ENCODE measurements at places on chromosomes 3 and 15.
A peak's percentile ranks its signal among the peaks of the same experiment; 100 is the strongest.

DNA sequence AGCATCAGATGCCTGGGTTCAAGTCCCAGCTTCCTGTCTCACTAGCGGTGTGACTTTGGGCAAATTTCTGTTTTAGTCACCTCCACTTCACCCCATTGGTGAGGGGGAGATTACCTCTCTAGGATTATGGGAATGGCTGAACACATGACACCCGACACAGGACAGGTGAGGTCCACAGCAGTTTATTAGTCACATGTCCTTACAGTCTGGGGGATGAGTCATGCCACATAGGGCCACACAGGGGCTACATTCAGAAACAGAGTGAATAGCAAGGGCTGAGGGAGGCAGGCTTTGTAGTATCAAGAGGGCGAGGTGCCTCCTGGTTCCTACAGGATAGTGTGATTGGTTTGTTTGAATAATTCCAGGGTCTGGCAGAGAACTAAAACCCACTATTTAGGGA is 15.2 kb upstream of the ITGA11 start:
- DNase-seq = no peak

- DNase-seq = no peak
Measured at GRCh38 chr3:113570158-113570557, 37.8 kb downstream of the SIDT1 start.

- DNase-seq = no peak
Measured at GRCh38 chr3:177703788-177704187, 506.5 kb upstream of the TBL1XR1 start.

DNA sequence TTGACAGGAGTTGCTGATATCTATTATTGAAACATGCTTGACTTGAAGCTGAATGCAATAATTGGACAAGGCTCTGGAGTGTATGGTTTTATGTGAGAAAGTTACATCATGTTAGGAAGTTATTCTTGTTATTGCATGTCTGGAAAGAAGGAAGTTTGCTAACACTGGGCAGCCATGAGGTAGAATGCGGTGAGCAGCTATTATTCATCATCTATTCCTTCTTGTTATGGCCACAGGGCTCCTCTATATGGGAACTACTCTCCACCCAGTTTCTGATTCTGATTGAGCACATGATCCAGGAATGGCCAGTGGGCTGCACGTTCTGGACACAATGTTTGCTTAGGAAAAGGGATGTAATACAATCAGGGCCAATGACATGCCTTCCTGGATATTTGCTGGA is 37.8 kb upstream of the SCN5A start:
- no peak for DNase-seq

DNA sequence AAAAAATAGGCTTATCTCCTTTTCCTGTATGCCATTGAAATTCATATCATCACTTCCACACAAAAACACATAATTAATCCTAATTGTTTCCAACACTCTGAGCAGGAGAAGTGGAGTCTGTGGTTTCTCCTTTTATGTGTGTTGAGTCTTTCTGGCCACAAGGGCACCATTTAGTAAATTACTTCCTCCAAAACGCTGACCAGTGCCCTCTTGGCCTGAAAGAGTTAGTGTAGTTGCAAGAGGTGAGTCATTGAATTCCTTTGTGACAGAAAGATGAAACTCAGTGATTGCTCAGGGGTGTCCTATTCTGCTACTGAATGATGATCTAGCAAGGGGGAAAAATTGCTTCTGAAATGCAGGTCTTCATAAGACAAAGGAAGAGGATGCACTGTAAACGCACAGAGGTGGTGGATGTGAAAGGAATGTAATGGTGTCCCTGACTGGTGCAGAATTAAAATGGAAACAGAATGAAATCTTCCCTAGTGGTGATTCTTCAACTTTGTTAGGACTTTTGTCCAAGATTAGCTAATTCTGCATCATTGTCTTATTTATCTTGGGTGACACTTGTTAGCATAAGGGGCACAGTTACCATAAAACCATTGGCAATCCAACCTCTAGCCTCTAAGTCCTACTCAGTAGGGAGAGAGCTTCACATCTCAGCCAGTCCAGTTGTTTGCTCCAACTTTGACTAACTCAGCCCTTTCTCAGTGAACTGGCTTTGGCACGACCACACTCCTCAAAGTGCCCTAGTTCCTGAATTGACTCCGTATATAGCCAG is 208.4 kb upstream of the NANOGP8 start:
- DNase-seq = peak; percentile 40

DNA sequence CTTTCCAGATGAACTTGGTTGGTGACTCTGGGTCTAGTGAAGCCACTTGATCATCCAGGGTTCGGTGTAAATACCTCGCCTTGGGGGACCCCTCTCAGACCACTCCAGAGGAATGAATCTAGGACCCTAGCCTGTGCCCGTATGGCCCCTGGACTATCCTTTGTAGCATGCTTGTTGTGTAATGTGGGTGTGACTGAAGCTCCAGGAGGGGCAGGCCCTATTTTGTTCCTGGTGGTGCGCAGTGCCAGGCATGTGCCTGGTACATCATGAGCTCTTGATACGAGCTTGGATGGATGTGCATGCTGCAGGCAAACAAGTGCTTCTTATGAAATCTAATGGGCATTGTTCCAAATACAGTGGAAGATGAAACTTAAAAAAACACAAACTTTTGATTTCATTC is 82.8 kb downstream of the EBLN2 start:
- DNase-seq = peak; percentile 4

DNA sequence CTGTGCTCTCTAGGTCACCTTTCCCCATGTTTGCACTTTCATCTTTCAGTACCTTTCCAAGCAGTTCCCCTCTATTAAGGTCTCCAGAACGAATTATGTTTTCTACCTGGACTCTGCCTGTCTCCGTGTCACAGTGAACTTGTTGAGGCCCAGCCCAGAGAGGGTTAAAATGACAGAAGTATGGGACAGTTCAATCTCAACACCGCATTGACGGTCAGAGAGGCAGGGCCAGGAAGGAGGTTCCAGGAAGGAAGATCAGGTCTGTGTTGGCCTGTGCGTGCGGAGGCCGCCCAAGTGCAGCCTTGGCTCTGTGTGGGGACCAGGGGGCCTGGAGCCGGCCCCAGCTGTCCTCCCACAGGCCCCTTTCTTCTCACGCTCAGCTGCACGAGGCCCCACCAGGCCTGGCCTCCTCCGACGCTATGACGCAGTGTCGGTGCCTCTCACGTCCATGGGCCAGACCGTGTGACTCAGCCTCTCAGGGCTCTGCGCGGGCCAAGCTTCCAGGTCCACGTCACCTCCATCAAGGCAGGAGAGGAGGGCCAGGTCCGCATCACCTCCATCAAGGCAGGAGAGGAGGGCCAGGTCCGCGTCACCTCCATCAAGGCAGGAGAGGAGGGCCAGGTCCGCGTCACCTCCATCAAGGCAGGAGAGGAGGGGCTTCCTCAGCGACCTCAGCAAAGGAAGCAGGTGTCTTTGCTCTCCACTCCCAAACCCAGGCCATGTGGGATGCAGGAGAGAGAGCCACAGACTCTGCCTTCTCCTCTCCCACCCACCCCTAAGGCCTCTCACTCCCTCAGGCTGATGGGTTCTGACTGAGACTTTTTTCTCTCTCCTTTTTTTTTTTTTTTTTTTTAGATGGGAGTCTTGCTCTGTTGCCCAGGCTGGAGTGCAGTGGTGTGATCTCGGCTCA is 83.1 kb downstream of the CPN2 start:
- no peak for DNase-seq

DNA sequence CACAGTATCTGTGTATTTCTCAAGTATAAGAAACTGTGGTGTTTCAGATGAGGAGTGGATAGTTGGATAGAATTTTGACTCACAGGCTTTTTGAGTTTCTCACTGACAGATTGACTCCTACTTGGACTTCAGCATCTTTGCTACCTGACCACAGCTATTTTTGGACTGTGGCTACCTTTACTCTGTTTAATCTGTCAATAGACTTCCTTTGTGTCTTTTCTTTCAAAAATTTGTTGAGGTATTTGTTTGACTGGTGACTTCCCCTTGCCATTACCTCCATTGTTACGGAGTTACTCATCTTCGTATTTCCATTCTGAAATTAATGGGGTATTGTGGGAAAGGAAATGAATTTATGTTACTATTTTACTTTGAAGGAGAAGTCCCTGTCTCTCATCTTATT is 123.8 kb downstream of the AGBL1 start:
- no peak for DNase-seq

DNA sequence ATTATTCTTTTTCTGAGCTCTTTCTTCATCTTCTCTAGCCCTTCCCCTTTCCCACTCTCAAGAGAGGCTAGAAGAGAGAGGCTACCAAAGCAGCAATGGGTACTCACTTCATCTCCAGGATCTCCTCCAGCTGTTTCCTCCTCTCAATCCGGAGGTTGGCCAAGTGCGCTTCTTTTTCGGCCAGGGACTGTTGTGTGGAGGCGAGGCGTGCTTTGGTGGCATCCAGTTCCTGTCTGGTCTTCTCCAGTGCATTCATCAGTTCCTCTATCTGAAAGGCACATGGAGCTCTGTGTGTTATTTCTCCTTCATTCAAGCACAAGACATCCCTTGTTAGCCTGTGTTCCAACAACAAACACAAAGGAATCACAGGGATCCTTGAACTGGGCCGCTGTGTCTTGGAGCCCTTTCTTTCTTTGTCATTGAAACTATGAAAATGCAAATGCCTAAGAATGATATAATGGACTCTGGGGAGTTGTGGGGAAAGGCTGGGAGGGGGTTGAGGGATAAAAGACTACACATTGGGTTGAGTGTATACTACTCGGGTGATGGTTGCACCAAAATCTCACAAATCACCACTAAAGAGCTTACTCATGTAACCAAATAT is 401.3 kb upstream of the WNT5A start:
- DNase-seq = no peak

DNA sequence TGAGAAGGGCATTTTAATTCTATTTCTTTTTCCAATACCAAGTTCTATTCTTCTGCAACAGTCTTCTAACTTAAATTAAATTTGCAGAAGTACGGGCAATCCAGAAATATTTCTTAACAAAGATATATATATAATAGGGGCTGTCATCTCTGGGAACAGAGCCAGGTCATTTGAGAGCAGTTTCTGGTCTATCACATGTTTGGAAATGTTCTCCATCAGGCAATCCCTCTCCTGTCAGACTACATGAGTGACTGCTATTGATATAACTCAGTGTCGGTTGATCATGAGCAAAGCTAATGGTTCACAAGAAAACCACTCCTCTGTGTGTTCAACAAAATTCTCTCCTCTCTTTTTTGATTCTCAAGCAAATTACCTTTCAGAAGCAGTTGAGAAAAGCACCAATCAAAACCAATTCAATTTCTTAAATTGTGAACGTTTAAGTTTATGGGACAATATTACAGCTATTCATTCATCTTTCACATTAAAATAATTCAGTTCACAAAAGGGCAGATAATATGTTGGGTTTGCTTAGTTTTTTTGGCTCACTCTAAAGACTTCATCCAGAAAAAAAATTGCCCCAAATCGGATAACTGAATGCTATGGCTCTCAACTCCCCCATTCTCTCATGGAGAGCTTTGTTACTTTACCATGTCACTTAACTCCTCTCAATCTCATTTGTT is 152.9 kb upstream of the TGFBR2 start:
- no peak for DNase-seq

DNA sequence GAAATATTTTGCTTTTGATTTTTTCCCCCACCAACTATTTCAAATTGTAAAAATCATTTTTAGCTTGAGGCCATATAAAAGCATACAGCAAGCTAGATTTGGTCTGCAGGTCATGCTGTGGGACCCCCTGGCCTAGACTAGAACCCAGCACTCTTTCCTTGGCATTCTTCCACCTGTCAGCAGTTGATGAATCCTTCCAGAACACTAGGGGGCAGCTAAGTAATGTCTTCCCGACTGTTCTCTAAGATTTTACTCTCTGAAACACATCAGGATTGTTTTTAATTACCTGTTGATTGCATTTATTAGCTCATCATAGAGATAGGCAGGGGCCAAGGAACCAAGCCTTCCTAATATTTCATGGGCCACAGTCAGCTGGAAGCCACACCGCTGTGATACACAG is 174.5 kb downstream of the CACNA1D start:
- no peak for DNase-seq

- no peak for DNase-seq
Measured at GRCh38 chr3:59234884-59235633, 185.2 kb upstream of the CFAP20DC start.

GRCh38 chr3:49098429-49098828 is 4.6 kb upstream of the QRICH1 start:
- no peak for DNase-seq

GRCh38 chr15:45458746-45459403 is 63.7 kb downstream of the SLC30A4 start:
- no peak for DNase-seq

GRCh38 chr3:31676556-31676955 is 143.8 kb downstream of the STT3B start:
- DNase-seq = no peak

DNA sequence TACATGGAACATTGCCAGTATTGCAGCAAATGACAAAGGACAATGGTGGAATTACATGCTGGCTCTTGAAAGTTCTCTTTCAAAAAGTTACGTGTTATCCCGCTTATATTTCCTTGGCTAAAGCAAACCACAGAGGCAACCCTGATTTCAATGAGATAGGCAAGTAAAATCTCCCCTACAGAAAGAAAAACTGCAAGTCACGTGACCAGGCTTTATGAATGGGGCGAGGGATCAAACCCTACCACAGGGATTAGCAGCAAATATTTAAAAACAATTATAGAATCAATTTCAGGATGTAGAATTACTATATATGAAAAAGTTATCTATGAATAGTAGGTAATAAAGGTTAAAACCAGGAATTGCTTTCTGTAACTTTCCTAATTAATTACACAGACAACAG is 603.4 kb upstream of the GBE1 start:
- no peak for DNase-seq

- DNase-seq = no peak
Measured at GRCh38 chr15:73028831-73029451, 23.3 kb upstream of the NEO1 start.

DNA sequence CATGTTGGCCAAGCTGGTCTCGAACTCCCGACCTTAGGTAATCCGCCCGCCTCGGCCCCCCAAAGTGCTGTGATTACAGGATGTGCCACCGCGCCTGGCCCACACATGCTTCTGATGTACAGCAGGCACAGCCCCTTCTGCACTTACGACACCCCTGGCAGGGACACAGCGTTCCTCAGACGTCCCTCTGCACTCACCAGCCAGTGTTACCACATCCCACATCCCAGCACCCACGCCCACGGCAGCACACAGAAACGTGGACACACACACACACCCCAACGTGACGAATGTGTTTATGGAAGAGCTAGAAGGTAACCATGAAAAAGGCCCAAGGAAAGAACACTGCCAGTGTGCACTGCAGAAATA is 576 bp upstream of the RPAP1 start:
- no peak for DNase-seq

- no peak for DNase-seq
Measured at GRCh38 chr3:69612791-69613190, 126.5 kb upstream of the MITF start.

DNA sequence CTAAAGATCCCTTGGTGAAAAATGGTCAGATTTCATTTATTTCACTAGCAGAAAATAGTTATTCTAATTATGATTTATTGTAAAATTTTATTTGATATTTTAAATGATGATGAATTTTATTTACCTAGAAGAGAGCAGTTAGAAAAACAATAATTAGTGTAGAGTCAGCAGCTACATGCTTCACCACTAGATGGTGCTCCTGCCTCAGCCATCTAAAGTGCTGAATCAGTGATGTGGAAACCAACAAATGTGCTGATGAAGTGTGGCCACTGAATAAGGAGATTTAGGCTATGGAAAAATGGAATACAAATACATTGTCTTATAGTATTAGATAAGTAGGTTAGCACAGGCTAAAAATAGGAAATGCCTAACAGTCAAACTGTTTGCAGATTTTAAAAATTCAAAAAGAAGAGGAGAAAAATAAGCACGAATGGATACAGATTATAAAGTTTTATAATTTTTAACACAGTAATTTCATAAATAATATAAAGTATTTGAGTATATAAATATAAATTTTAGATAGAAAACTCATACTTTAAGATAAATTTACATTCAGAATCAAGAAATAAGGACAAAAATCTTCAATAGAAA is 109.8 kb downstream of the PPP2R3A start:
- peak; percentile 81 for DNase-seq
